Testis (tissue), 5 donors: ENCODE measurements at places on chromosomes 1 and 21.

GRCh38 chr1:5966543-5967205 is 25.6 kb downstream of the NPHP4 start:
- peak; percentile 43 for DNase-seq

DNA sequence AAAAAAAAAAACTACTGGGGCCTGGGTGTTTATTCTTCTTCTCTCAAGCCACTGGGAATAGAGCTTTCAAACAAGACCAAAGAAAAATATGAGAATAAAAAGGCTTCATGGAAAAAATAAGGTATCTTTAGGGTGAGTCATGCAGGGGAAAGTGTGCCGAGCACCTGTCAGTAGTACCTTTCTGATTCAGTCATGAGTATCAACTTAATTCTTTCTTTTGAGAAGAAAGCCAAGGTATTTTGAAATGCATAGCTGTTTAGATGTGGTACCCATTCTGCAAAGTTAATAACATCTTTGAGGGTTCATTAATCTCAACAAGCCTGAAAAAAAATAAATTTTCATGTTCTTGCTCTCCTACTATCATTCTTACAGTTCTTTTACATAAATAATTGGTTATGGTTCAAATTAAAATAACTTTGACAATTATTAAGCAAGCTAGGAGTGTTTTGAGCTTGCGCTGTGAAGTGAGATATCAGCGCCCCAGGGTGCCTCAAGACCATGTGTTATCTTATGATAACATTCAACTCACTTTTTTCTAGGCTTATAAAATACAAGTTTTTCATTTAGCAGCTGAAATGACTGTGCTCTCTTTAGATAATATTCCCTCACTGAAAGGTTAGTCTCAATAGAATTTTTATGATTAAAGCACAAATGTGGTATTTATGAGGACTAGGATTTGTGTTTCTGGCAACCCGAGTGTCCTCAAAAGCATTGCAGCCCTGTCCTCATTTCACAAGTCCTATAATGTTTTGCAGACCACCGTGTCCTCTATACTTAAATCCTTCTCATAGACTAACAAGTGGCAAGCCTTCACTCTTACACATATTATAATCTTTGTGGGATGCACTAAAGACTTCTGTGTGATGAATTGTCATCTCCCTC is 138.6 kb downstream of the SLC44A5 start:
- DNase-seq: no peak

DNA sequence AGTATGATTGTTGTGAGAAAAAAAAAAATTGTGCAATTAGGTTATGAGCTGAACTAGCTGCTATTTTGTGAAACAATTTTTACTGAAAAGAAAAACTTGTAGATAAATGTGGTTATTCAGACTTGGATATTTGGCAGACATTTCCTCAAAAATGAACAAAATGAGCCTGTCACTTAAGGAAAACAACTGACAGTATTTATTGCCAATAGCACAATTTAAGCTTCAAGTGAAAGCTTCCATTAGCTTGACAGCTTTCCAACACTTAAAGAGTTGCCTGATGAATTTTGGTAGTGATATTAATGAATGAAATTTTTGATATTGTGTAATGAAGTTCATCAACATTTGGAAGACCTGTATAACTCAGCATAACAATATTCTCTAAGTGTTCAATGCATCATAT is 116.1 kb upstream of the RGS1 start:
- no peak for DNase-seq

DNA sequence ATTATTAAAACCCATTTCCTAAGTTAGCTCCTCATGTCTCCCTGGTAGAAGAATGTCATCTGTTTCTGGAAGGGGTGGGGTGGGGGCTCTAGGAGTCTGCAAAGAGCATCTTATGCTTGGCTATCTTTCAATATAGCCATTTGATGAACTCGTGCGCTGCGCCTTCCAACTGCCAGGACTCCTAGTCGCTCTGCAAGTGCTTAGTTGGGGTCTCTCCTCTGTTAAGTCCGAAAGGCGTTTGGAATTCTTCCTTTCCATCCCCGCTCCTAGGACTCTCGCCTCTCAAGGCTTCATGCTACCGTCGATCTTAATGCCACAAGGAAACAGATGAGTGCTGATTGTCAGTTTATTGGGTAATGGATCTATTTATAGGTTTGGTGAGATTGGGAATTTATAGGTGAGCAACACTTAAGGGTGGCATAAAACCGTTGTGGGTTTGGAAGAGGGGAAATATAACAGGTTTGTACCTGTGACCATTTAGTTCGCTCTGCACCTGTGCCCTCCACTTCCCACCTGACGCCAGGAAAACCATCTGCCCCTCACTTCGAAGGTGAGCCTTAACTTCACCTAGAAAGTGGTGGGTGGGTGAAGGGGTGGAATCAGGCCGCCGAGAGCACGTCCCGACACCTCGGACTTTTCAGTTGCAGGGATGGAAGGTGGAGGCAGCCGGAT is 1.1 kb downstream of the KCNH1 start:
- no peak for DNase-seq

GRCh38 chr1:43376723-43377235 is 9.0 kb upstream of the ELOVL1 start:
- no peak for DNase-seq

GRCh38 chr1:44790968-44791801 is 3.2 kb upstream of the BEST4 start:
- no peak for DNase-seq
